ENCODE measurements at places on chromosomes 5 and 9.

DNA sequence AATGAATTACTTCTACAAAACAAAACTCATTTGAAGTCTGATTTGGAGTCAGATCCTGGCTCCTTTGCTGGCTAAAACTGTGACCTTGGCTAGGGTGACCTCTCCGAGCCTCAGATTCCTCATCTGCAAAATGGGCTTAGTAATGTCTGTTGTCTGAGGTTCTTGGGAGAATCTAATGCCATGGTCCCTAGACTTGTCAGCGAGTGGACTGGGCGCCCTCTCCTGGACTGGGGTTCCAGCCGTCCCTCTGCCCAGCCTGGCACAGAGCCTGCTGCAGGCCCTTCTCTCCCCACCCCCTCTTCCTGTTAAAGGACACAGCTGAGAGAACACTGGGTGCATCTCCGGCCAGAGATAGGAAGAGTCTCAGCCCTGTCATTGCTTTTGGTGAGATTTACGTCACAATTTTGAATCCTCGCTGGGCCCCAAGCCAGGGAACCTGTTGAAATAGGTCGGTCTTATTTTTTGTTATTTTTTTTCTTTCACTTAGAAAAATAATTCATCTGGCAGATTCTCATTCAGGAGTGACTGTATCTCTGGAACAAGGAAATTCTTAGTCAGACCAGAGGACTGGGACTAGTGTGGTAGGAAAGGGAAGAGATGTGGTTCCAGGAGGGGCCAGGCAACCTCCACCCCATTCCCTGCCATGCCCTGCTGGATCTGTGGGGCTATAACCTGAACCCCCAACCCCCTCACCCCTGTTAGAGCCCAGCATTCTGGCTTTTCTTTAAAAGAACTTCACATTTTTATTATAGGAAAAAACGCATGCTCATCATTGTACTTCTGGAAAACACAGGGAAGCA lies 48.2 kb upstream of the RPL26L1 start:
- DNase-seq = no peak

- DNase-seq = no peak
These were observed 395.4 kb downstream of the EFNA5 start for GRCh38 chr5:107275333-107275732.

DNA sequence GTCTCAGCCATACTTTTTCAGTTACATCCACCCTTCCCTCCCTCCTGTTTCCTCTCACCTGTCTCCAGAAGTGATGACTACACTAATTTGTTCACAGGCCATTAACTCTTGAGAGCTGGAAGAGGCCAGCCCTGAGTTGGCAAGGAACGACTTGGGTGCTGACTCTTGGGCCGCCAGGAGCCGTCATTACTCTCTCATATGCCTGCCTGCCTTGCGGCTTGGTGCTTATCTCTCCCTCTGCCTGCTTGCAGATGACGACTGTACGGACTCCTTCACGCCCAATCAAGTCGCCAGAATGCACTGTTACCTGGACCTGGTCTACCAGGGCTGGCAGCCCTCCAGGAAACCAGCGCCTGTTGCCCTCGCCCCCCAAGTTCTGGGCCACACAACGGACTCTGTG lies 66.1 kb downstream of the PAPPA start:
- no peak for DNase-seq

- DNase-seq = no peak
These were observed 184.9 kb downstream of the FANCC start for GRCh38 chr9:95132366-95133324.

DNA sequence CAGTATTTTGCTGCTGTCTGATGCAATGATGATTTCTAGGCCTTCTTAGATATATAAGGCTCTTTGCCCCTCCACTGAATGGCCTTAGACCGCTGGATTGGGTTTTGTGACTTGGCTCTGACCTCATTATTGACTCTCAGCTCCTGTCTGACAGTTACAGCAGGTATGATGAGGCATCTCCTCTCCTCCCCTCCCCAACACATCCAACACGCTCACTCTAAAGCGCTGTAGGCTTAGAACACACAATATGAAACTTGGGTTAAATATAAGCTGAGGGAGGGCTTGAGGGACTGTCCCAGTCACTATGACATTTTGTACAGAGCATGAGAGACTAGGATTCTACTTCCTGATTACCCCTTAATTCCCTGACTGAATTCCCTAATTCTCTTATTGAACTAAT lies 18.8 kb upstream of the CER1 start:
- no peak for DNase-seq

DNA sequence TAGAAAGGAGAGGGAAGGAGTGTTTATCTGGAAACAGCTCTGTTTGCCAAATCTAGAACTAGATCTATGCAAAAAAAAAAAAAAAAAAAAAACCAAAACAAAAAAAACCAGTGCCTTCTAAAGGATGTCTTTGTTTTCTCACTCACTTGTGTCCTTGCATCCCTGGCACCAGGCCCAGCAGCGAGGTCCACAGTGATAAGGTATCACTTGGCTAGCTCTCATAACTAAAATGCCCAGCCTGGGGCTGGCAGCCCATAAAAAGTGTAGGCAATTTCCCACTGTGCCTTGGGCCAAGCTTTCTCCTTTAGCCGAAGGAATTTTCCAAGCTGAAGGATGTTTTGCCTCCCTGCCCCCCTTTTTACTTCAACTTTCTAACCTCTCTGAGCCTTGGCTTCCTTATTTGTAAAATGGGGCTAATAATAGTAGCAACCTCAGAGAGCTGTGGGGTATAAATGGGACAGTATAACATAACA lies 20.8 kb downstream of the RGS3 start:
- DNase-seq = no peak

GRCh38 chr5:43643750-43644149 lies 40.8 kb downstream of the NNT start:
- no peak for DNase-seq

DNA sequence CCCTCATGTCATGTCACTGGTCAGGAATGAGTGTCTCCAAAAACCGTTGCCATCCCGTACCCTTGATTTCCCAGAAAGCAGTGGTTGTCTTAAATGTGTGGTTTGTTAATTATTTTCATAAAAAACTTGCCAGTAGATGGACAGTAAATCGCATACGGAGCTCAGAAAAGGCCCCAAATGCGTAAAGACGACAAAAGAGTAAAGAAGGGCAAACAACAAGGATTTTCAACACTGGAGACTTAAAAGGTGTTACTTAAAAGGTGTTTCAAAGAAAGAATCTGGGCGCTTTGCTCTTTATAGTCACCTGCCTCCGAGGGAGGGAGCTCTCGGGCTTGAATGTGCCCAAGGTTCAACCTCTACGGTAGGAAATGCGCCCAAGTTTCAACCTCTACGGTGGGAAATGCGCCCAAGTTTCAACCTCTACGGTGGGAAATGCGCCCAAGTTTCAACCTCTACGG lies 734 bp downstream of the KIF27 start:
- DNase-seq = no peak

DNA sequence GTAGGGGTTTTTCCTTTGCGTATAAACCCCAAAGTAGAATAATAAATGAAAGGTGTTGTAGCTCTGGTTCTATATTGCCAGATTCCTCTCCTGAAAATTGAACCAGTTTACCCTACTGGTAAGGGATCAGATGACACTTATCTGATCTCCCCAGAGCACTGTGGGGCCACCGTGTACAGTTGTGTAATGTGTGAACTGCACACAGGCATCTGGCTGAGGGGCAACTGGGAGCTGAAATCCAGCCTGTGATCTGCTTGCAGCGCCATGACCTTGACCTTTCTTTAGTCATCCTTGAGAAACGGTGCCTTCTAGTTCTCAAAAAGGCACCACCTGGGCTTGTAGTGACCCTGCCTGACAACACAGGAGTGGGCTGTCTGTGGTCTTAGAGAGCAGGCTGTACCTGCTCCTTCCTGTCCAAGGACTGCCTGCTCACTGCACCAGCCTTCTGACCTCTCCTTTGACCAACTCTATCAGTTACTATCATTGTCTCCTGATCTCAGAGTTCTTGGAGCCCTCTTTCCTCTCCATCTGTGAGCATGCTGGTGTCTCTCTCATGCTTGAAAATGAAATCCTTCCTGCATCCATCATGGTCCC lies 40.2 kb downstream of the PDE6A start:
- no peak for DNase-seq

DNA sequence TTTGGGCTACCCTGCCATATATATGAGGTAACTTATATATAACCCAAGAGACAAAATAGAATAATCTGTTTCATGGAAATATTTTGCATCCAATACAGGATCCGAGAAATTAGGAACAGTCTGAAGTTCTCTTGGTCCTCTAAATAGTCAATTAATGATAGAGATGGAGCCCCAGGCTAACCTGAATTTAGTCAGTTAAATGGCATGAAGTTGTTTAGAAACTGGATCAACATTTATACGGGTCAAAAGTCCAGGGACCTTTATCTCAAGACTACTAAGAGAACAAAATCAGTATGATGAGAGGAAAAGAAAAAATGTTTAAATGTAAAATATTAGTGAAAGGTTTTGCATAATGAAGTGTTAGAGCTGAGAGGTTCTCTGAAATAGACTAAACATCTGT lies 303.3 kb upstream of the ACTBL2 start:
- DNase-seq = no peak

GRCh38 chr5:112165399-112165798 lies 253.7 kb downstream of the EPB41L4A start:
- no peak for DNase-seq

DNA sequence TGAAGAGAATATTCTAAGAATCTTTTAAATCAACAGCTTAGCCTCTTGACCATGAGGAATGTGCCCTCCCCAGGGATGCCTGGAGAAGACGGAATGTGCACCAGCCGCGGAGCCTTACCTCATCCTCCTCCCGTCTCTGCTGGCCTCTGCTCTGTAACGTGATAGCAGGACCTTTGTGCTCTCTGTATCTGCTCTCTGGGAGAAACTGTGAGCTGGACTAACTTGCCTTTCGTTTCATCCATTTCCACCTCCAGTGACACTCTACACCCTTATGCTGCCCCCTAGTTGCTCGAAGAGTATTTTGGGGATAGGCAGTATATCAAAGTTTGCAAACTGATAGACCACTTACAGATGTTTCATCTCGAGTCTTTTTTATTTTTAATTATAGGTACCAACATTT lies 141.4 kb downstream of the NPR3 start:
- DNase-seq = no peak

DNA sequence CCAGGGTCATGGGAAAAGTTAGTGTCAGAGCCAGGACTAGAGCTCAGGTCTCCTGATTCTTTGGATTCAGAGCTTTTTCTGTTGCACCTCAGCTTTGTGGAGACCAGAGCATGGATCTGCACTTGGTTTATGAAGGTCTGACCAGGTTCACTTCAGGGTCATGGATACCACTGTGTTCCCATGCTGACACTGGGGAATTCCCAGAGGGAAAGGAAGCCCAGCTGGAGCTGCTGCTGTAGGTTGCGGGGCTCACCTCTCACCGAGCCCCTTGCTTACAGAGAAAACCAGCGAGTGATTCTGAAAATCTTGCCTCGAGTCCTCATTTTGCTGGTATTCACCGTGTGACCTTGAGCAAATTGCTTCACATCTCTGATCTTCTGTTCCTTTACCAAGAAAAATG lies 83.0 kb downstream of the RGS3 start:
- no peak for DNase-seq

- no peak for DNase-seq
These were observed 54.2 kb downstream of the LNPEP start for GRCh38 chr5:96990102-96990501.

GRCh38 chr5:123305751-123306150 lies 117.5 kb downstream of the CEP120 start:
- DNase-seq = no peak

DNA sequence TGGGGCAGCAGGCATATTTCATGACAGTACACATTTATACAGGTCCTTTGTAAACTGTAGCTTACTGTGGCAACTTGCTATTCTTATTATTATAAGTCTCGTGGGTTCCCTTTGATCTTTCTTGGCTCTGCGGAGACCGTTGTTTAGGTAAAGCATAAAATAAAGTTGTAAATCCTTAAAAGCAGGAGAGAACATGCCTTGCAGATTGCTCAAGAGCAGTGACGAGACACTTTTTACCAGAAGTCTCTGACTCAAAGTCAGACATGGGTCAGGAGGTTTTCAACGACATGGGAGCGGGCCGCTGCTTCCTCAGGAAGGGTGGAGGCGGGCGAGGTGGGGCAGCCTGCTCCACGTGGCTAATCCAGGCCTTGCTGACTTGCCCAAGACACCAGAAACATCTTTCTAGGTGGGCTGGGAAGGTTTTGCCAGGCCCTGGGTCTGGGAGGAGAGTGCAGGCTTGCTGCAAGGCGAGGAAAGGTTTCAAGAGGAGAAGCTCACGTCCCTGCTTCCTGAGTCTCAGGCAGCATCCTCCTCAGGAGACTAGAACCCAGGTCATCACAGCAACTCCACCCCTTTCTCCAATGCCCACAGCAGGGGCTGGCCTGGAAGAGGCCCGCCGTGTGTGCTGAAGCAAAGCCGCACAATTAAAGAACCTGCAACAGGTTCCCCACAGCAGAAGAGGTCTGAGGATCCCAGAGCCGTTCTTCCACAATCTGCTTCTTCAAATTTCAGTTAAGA lies 6.5 kb downstream of the TBC1D2 start:
- DNase-seq = no peak

- DNase-seq = no peak
These were observed 53.1 kb upstream of the DAB2IP start for GRCh38 chr9:121598167-121598964.

- DNase-seq = no peak
These were observed 119.1 kb upstream of the TBC1D2 start for GRCh38 chr9:98374385-98375051.

GRCh38 chr5:134110382-134110781 lies 4.1 kb upstream of the TCF7 start:
- no peak for DNase-seq

DNA sequence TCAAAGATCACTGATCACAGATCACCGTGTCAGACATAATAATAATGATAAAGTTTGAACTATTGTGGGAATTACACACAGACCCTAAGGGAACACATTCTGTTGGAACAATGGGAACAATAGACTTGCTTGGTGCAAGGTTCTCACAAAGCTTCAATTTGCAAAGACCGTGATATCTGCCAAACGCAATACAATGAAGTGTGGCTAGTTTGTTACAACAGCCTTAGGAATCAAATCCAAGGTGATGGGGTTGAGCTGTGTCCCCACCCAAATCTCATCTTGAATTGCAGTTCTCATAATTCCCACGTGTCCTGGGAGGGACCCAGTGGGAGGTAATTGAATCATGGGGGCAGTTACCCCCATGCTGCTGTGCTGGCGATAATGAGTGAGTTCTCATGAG lies 20.8 kb downstream of the KYAT1 start:
- no peak for DNase-seq

DNA sequence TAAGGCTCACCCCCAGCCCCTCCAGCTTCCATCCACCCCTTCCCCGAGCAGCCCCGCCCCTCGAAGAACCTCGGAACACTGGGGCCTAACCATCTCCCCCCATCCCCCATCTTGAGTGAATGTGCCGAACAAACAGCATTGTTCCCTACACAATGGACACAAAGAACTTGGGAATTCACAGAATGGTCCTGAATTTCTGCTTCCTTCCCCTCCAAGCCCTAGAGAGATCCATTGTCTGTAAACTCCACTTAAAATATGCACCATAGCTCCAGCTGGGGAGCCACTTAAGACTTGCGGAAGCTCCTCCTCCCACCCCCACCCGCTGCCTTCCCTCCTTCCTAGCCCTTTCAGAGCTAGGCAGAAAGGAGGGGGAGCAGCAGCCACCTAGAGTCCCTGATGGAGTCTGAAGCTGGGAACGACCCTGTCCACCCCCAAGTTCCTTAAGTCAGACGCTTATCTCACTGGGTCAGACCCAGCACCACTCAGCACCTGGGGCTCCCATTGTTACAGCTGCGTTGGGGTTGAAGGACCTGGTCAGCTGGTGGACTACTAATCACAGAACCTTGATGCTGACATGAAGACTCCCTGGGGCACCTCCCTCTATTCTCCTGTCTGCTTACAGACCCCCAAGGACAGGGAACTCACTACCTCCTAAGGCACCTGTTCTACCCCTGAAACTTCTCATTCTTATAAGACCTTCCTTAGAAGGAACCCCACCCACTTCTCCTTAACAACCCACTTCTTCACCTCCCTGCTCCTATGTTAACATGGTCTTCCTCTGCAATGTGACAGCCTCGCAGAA lies 61.4 kb downstream of the PCDH1 start:
- DNase-seq = no peak

Measured in stimulated activated CD4-positive, alpha-beta T cell treated with anti-CD3 and anti-CD28 coated beads, Interleukin-4, amount 100 ng/mL, for 4 hours (primary cell).